ENCODE measurements at places on chromosomes 5 and 9. TPM values are rescaled to one million over a fixed set of nuclear protein-coding genes. Genes with fewer than 3 reads are reported as not detected.

TMEM232 gene
- total RNA-seq = 0.73 TPM

OGN gene
- not detected for total RNA-seq

FST gene
- 14.7 TPM for total RNA-seq

PTCD2 gene
- total RNA-seq = 15.9 TPM

GDNF gene
- 1.7 TPM for total RNA-seq

HMMR gene
- 30.1 TPM for total RNA-seq

PSD2 gene
- 0.13 TPM for total RNA-seq

TLX3 gene
- total RNA-seq = not detected

LRRC19 gene
- total RNA-seq = not detected

GRCh38 chr9:69718218-69718617 lies 41.6 kb downstream of the PTAR1 start:
- no peak overlapping the region for H3K4me3 ChIP-seq
- H3K27ac ChIP-seq = no peak overlapping the region
- peaks cover 61% of the 10 kb centered on the region for H3K36me3 ChIP-seq
- H3K27me3 ChIP-seq = no peaks in the 10 kb centered on the region
- no peak for DNase-seq
- H3K4me1 ChIP-seq = peaks cover 7% of the 10 kb centered on the region

- peaks cover 60% of the 10 kb centered on the region for H3K4me1 ChIP-seq
- H3K36me3 ChIP-seq = peaks cover 36% of the 10 kb centered on the region
- H3K27me3 ChIP-seq = peaks cover 2% of the 10 kb centered on the region
- H3K4me3 ChIP-seq = peak overlapping the region; percentile 85
- no peak for DNase-seq
Observed at GRCh38 chr5:115599924-115600323, 2.4 kb downstream of the TICAM2 start.

DNA sequence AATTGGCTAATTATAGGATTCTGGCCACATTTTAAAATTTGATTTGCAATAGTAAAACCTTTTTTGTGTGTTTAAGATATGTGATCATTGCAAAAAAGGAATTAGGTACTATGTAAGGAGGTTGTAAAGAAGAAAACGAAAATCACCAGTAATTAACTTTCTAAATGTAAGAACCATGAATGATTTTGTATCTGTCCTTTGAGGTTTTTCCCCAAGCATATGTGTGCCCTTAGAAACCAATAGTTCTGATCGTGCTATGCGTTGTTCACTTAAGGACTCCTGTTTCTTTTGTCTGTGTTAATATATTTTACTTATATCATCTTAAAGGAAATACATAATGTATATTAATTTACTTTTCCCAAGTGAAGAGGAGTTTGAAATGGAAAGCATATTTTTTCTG lies 410.2 kb downstream of the PSAT1 start:
- DNase-seq = no peak
- H3K4me1 ChIP-seq = peaks cover 63% of the 10 kb centered on the region
- peak overlapping the region; percentile 89 for H3K27ac ChIP-seq
- H3K4me3 ChIP-seq = peak overlapping the region; percentile 53
- no peaks in the 10 kb centered on the region for H3K27me3 ChIP-seq
- peaks cover 43% of the 10 kb centered on the region for H3K36me3 ChIP-seq

DNA sequence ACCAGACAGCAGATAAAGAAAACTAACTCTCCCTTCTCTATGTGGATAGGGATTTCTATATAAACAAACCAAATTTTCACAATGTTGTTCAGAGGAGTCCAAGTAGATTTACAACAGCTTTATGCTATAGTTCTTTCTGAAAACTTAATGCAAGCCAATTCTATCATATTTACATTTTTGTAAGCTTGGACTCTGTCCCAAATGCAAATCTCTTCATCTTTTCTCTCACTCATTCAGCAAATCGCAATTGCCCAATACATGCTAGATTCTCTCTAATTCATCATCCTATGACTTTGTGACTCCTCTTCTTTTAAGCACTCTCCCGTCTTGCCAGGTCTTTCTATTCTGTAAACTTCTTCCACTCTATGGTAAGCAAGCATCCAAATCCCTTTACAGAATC lies 39.1 kb upstream of the UGT3A2 start:
- no peak for DNase-seq
- peaks cover 16% of the 10 kb centered on the region for H3K36me3 ChIP-seq
- H3K4me1 ChIP-seq = no peaks in the 10 kb centered on the region
- H3K4me3 ChIP-seq = no peak overlapping the region
- no peaks in the 10 kb centered on the region for H3K27me3 ChIP-seq

DNA sequence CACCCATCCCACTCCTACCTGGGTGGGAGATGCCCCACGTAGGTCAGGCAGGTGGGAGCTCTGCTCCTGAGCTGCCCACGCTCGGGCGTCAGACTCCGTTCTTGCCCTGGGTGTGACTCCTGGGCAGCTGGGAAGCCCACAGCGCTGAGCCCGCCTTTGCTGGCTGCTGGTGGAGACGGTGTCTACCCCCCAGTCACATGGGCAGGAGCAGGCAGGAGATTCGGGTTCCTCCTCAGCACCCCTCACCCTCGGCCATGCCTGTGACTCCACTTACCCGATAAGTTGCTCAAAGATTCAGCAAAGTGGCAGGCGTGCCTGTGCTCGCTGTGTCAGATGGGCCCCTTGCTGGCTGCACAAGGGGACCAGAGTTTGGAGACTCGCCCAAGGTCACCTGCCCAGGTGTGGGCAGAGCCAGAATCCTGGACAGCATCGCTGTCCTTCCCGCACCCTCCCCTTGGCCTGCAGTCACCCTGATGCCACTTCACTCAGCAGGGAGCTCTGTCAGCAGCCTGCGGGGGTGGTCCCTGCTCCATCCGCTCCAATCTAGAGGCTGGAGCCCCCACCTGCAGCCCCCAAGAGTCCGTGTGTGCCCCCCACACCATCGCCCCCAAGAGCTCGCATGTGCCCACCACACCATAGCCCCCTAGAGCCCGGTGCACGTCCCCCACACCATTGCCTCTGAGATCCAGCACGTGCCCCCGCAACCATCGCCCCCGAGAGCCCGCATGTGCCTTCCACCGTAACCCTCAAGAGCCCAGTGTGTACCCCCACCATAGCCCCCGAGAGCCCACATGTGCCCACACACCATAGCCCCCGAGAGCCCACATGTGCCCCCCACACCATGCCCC lies 4.2 kb downstream of the LCN1 start:
- no peak for DNase-seq
- H3K36me3 ChIP-seq = no peaks in the 10 kb centered on the region
- no peak overlapping the region for H3K4me3 ChIP-seq
- H3K27ac ChIP-seq = no peak overlapping the region

GRCh38 chr9:130156672-130157071 lies 15.5 kb upstream of the NCS1 start:
- H3K36me3 ChIP-seq = no peaks in the 10 kb centered on the region
- no peaks in the 10 kb centered on the region for H3K4me1 ChIP-seq
- H3K27me3 ChIP-seq = peaks cover 2% of the 10 kb centered on the region

- DNase-seq = no peak
- no peaks in the 10 kb centered on the region for H3K4me1 ChIP-seq
- H3K27ac ChIP-seq = no peak overlapping the region
- H3K27me3 ChIP-seq = no peaks in the 10 kb centered on the region
Observed at GRCh38 chr9:101705135-101705661, 33.2 kb downstream of the GRIN3A start.

DNA sequence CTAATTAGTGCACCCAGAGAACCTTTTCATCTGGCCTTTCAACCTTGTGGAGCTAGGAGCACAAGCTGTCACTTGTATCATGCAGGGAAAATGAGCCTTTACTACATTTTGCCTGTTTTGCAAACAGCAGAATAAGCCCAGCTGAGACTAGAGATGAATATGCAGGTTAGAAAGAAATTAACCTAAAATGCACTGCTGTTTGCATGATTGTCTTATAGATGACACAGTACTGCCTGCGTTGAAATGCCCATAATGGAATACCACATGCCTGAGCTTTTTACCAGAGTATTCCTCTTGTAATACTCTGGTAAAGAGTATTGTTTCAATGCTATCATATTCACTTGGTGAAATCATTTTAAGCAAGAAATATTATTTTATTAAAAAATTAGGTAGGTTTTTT lies 90.7 kb downstream of the SNX24 start:
- DNase-seq = no peak
- no peaks in the 10 kb centered on the region for H3K27me3 ChIP-seq
- H3K4me3 ChIP-seq = no peak overlapping the region
- H3K36me3 ChIP-seq = peaks cover 5% of the 10 kb centered on the region

GRCh38 chr9:36132086-36132485 lies 4.4 kb upstream of the GLIPR2 start:
- H3K27me3 ChIP-seq = peaks cover 1% of the 10 kb centered on the region
- DNase-seq = no peak
- peak overlapping the region; percentile 20 for H3K27ac ChIP-seq
- peaks cover 9% of the 10 kb centered on the region for H3K4me1 ChIP-seq

DNA sequence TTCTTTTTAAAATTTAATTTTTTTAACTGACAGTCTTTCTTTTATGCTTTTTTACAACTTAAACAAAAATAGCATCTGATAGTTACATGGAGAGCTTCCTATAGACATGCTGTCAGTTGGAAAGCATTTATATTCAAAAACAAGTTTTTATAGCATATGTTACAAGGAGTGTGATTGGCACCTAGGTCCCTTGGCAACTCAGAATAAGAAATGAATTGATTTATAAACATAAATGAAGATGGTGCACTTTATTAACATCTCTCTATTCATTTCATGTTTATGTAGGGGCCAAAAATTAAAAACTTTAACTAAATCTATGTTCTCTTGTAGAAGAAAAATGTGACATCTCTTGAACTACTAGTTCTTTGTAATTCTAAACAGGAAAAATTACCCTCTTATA lies 153.2 kb downstream of the XRCC4 start:
- H3K4me1 ChIP-seq = peaks cover 5% of the 10 kb centered on the region
- H3K4me3 ChIP-seq = no peak overlapping the region
- no peak for DNase-seq
- H3K36me3 ChIP-seq = no peaks in the 10 kb centered on the region

DNA sequence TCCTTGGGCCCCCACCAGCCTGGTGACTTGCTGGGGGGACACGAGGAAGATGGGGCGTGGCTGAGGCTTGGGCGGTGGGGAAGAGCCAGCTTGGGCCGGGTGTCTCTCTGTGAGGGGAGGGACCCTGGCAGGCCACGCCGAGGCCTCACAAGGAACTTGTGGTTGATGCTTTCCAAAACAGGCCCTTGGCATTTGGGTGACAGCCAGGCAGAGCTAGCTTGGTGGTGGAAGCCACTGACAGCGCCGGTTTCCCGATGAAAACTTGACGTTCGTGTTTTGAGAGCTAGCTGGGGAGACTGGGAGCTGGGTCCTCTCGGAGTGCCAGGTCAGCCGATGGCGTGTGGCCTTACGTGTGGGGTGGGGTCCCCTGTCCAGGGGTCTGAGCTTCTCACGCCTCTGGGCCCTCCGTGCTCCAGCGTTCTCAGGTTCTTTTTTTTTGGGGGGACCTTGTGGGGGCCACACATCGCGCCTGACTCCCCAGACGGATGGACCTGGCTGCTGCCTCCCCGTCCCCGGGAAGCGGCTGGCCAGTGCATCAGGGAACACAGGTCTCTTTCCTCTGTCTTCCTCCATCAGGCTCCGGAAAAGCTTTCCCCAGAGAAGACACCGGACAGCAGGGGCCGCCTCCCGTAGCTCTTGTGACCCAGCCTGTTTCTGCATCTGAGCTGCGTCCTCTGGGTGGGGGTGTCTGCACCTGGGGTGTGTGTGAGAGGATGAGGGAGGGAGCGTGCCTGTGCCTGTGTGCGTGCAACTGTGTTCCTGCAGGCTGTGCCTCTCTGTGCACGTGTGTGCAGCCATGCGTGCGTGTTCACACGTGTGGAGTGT lies 129.3 kb upstream of the LPCAT1 start:
- no peaks in the 10 kb centered on the region for H3K36me3 ChIP-seq
- peaks cover 10% of the 10 kb centered on the region for H3K4me1 ChIP-seq
- DNase-seq = no peak
- peaks cover 29% of the 10 kb centered on the region for H3K27me3 ChIP-seq
- no peak overlapping the region for H3K4me3 ChIP-seq

GRCh38 chr5:54180630-54181031 lies 129.7 kb downstream of the ARL15 start:
- H3K4me1 ChIP-seq = peaks cover 14% of the 10 kb centered on the region
- peak overlapping the region; percentile 63 for H3K27ac ChIP-seq
- no peaks in the 10 kb centered on the region for H3K36me3 ChIP-seq

GRCh38 chr9:70291446-70291845 lies 32.7 kb downstream of the SMC5 start:
- H3K4me3 ChIP-seq = no peak overlapping the region
- H3K4me1 ChIP-seq = peaks cover 49% of the 10 kb centered on the region
- peak overlapping the region; percentile 46 for H3K27ac ChIP-seq
- no peaks in the 10 kb centered on the region for H3K27me3 ChIP-seq

DNA sequence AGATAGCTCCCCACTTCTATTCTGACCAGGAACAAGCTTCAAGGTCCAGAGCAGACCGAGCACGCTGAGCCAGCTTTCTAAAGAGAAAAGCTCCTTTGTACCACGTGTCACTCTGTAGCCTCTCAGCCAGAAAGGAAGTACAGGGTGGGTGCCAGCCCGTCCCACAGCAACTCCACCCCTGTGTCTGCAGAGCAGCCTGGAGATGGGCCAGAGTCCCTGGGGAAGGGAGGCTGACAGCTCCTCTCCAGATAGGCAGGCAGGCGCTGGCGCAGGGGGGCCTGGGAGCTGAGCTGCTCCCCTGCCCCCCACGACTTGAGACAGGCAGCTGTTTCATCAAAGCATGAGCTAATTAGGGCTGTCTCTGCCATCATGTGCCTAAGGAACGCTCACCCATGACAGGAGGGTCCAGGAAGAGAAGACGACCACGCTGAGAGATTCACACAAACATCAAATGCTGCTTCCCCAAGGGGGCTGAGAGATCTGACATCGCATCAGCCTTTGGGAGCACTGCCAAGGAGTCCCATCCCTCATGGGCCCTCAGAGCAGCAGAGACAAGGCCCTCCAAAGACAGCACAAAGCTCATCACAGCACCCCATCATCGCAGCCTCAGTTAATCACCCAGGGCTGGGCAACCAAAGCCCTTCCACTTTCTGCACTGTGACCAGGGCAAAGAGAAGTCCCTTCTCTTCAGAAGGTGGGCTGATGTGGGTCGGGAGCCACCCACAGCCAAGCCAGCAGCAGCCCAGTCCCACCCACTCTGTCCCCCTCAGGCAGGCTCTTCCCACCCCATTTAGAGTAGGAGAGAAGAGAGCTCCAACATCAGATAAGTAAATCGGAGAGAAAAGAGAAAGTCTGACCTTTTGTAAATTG lies 78.5 kb upstream of the LRRTM2 start:
- H3K27ac ChIP-seq = no peak overlapping the region
- H3K36me3 ChIP-seq = no peaks in the 10 kb centered on the region
- H3K27me3 ChIP-seq = peaks cover 3% of the 10 kb centered on the region

GRCh38 chr5:71934322-71934721 lies 173.0 kb upstream of the MAP1B start:
- H3K27ac ChIP-seq = no peak overlapping the region
- no peaks in the 10 kb centered on the region for H3K36me3 ChIP-seq
- H3K4me3 ChIP-seq = no peak overlapping the region
- peaks cover 16% of the 10 kb centered on the region for H3K4me1 ChIP-seq
- no peak for DNase-seq

All from HFFc6 (cell line).